ENCODE measurements at places on chromosomes 1 and 21.

GRCh38 chr21:23601549-23601948 lies 2005.7 kb downstream of the MRPL39 start:
- no peak for DNase-seq

GRCh38 chr1:29453502-29454240 lies 217.3 kb downstream of the PTPRU start:
- no peak for DNase-seq

GRCh38 chr1:16442941-16443340 lies 2.4 kb downstream of the NECAP2 start:
- DNase-seq: no peak

DNA sequence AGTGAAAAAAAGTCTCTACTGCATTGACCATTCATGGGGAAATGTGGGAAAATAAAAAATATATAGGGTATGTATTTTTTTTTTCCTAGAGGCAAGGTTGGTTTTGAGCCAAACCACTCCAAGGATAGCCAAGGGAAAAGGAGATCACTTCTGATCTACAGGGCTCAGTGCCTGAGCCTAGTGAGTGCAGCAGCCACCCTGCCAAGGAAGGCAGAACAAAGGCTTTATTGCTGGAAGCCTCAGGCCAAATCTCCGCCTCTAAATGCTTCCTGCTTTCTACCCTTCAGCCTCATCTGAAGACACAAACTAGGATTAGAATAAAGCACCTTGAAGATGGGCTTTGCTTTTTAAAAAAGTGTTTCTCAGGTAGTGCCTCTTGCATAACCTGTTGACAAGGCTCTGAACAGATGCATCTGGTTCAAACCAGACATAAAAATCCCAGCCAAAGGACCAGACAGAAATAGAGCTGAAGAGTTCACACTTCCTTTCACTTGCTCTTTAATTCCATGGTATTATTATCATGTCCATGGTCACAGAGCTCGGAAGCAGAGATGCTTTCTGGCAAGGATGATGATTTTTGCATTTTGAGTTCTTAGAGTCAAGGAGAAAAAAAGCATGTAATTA lies 10.5 kb downstream of the C1orf115 start:
- no peak for DNase-seq

DNA sequence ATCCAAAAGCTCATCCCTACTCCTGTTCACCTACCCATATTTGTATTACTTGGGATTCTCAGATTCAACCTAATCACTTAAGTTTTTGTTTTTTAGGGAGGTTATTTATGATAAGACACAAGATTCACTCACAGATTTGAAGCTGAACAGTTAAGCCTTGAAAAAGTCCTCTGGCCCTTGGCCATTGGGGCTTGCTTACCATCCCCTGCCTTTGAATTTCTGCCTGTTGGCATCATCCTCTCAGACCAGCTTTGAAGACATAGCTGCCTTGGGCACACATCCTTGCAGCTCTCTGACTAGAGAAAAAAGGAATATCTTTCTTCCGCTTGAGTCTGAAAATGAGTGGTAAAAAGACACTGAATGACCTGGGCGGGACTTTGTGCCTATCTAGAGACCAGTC lies 41.8 kb upstream of the RALGPS2 start:
- DNase-seq: no peak

DNA sequence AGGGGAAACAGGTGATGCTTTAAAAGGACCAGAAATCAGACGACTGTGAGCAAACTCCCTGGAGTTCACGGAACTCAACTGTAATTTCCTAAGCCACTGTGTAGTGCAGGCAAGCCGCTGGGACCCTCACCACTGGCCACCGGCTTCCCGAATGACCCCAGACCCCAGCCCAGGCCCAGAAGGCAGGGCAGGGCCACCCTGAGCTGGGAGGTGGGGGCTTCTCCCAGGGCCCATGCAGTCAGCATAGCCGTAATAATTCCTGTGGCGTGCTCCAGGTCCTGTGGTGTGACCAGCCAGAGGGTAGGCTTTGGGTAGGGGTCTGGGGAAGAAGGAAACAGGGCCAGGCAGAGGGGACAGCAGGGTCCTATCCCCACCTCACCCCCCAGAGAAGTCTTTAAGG lies 3.5 kb upstream of the ARF1 start:
- DNase-seq: no peak

- peak; percentile 4 for DNase-seq
These were observed 838 bp downstream of the OR2C3 start for GRCh38 chr1:247535402-247535801.

DNA sequence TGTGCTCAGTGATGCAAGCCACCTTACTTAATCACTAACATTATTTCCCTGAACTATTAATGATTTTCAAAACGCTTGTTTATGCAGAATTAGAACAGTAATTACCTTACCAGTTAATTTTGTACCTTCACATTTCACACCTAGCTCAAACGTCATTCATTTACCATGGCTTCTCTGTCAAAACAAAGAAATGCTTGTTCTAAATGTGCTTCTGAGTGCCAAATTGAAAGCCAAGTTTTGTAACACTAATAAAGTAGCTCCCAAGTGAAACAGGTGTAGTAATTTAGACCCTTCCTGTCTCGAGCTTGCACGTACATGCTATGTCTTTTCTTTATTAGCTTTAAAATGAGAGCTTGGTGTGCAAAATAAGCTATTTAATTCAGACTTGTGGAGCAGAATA lies 533.7 kb upstream of the PKN2 start:
- no peak for DNase-seq

All from T-helper 2 cell (primary cell).